Kidney epithelial cell (primary cell): ENCODE measurements at places on chromosomes 2 and 18.

- no peak for DNase-seq
Observed at GRCh38 chr2:215071676-215072075, 66.8 kb downstream of the ABCA12 start.

DNA sequence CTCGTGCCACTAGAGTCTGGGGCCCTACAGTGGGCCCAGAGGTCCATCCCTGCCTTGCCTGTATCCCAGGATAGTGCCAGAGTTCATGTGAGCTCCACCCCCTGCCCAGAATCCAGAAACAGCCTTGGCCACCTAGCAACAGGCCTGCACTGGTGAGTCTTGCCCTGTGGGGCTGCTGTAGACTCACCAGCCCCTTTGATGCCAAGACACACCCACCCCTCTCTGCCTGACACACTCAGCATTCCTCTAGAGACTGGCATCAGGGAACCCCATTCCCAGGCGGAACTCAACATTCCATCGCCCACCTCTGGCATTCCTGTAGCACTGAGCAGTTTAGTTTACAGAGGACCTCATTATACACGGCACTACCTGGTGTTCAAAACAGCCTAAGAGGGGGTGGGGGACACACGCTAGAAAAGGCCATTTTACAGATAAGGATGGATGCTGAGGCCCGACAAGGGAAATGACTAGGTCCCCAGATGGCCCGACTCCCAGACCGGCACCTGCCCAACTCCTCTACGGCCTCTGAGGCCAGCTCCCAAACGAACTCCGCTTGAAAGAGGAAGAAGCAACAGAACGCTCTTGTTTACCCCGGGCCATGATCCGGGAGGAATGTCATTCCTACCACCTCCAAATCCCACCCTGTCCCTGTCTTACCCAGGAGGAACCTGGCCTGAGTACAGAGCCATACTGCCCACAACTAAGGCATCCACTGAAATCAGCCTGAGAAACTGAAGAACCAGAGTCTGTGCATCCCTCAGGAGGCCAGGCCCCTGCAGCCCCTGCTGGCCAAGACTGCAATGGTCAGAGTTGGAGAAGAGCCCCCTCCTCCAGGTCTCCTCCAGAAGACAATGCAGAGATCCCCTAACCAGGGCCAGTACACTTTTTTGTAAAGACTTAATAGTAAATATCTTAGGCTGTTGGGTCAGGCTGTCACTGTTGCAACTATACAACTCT is 180.2 kb downstream of the TNS1 start:
- DNase-seq, result peak; percentile 31

GRCh38 chr2:224405412-224405811 is 3.5 kb upstream of the FAM124B start:
- no peak for DNase-seq

DNA sequence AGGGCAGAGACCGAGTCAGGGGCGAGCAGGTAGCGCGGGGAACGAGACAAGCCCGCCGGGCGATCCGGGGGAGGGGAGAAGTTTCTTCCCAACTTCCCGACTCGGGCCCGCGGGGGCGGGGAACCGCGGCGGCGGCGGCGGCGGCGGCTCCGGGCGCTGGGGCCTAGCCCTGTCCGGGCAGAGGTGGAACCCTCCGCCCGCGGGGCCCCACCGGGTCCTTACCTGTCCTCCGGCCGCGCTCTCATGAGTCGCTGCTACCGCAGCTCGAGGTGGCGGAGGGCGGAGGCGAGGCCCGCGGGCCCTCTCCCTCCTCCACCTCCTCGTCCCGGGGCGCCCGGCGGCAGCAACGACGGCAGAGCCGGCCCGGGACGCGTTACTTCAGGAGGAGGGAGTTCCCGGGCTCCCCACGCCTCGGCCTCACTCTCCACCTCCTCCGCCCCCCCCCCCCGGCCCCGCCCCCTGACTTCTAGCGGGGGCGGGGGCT is at the start of gene YES1:
TSS of gene YES1 (minus strand) at position 351 of the 484 bp plus-strand sequence. CDS start 55,415 bp downstream, outside the sequence.
- no peak for DNase-seq

DNA sequence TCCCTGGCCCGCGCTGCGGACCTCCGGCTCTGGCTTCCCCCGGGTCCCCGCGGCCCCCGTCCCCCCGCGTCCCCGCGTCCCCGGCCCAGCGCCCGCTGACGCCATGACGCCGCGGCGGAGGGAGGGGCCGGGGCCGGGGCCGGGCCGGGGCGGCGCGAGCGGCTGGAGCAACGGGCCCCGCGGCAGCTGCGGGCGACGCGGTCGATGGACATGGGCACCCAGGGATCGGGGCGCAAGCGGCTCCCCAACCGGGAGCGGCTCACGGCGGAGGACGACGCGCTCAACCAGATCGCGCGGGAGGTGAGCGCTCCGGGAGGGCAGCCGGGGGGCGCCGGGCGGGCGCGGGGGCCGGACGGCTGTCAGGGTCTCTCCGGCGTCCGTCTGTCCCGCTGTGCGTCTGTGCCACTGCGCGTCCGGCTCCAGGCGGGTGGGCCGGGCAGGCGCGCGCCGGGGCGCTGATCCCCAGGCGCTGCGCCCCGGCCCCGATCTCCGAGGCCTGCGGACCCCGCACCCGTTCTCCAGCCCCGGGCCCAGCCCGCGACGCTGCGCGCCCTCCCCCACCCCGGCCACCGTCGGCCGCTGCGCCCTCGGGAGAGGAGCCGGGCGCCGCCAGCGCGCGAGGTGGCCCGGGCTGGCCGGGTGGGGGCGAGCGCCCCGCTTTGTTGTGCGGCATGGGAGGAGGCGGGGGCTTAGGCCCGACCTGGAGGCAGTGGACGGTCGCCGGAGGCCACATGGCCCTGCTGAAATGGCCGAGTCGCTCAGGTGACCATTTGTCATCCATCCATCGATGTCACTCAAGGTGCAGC is at the start of gene LRRFIP1:
TSS of gene LRRFIP1 (plus strand) at position 147 of the 806 bp plus-strand sequence. CDS start at position 205, 58 bp downstream.
- no peak for DNase-seq

DNA sequence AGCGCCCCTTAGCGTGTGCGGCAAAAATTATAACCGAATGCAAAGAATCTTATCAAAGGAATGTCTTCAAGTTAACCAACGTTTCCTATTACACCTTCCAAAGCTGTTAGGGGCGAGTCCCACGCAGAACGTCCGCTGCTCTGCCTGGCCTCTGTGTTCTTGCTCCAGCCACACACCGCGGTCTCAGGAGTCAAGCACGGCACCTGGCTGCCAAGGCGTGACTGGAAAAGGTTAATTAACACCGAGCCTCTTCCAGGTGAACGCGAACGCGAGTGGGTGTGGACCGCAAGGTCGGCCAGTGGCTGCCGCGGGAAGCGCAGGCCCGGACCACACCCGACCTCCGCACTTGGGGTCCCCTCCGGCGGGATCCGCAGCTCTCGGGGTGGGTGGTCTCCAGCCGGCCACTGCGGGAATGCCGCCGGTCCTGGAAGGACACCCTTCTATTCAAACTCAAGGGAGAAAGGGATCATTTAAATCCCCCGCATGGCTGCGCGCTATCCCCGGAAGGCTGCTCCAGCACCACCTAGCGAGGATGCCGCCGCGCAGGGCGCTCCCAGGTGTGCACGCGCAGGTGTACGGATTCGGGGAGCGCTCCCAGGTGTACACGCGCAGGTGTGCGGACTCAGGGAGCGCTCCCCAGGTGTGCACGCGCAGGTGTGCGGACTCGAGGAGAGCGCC is 830 bp downstream of the CYB5A start:
- DNase-seq, result no peak

GRCh38 chr2:122929347-122929746 is 1095.7 kb upstream of the CNTNAP5 start:
- no peak for DNase-seq

GRCh38 chr2:33788044-33788443 is 188.9 kb upstream of the FAM98A start:
- DNase-seq, result no peak

GRCh38 chr2:132443106-132443505 is 26.5 kb downstream of the GPR39 start:
- no peak for DNase-seq

GRCh38 chr18:22987547-22988189 is 54.5 kb downstream of the RBBP8 start:
- DNase-seq, result no peak

DNA sequence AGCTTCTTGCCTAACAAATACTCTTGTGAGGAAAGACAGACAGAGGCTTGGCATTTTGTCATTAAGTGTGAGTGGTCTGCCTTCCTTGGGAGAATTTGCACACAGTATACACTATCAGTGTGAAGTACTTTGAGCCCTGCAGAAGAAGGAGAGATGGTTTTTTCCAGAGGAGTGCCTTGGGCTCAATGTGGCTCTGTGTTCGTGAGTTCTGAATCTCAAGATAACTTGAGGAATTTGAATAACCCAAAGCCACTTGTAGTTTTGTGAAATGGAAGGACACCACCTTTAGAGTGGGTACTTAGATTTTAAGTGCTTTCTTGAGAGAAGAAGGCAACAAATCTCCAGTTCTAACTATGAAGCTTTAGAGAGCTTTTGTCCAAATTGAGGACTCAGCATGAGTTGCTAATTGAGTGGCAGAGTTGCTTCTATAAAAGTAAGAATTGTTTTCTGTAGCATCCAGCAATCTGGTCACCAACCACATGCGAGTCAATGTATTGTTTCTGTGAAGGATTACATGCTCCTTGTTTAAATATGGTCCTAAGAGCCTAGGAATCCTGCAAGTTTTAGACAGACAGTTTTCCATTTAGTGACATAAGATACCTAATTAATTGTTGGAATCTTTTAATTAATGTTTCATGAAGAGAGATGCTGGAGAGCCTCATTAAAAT is 68.3 kb downstream of the BABAM2 start:
- no peak for DNase-seq

DNA sequence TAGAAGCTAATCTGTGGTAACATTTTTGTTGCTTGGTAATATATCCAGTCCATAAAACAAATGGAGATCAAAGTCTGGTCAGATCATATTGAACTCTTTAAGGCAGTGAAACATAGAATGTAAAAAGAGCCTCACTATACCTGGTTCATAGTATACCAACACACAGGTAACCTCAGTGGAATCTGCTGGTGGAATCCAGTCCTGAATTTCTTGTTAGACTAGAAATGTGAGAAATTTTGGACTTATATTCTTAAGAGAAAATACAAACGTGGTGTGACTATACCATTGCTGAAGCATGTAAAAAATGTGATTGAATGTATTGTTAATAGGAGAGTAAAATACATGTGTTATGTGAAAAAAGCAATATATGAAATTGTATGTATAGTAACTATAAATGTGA is 46.1 kb upstream of the GRHL1 start:
- no peak for DNase-seq
